Naive B cell (primary cell): ENCODE measurements at places on chromosomes 3 and 15.

DNA sequence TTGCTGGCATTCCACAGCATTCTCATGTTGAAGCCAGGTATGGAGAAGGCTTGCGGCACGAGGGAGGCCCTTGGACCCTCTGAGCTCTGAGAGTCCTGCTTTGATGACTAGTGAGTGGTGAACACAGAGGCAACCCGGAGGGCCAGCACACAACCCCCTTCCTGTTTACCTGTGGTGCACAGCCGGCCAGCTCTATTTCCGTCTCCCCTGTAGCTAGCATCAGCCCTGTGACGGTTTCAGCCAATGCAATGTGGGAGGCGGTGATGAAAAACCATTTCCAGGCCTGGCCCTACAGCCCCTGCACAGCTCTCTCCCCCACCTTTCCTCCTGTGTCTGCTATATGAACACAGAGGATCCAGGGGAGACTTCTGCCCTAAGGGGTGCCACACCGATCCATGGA is 76.8 kb upstream of the KLHL25 start:
- no peak for DNase-seq

GRCh38 chr3:108327168-108327567 is 30.8 kb downstream of the HHLA2 start:
- no peak for DNase-seq

DNA sequence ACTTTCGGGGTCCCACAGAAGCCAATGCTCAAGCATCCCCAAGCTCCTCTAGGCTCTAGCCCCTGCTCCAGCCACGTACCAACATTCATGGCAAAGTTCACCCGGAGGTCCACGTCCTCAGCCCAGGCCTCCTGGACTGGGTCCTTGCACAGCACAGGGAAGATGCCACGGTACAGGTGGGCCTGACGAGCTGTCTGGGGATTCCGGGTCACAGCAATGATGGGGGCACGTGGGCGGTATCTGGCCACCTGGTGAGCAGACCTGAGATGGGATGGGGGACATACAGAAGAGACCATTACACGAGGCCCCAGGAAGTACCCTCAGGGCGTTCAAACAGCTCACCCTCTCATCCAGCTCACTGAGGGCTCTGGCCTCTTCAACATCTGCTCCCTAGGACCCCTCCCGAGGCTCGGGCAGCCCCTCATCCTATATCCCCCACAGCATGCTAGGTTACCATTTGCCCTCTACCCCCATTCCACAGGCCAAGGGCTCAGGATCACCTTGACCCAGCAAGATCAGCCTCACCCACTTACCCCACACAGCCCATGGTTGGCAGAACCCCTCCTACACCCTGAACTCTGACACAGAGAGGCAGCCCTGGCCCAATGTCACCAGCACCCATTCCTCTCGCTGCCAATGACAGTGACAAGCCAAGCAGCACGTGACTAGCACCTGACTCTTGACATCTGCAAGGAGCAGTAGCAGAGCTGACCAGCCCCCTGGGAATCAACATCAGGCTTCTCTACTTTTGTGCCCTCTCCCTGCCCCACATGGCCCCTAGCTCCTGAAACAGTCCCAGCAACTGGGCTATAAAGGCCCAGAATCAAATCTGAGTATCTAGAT is 3.0 kb upstream of the GRAMD2A start:
- DNase-seq = no peak

- no peak for DNase-seq
These were observed 240.0 kb upstream of the SEMA6D start for GRCh38 chr15:47477341-47477740.

- DNase-seq = no peak
These were observed 366.3 kb upstream of the LRRC3B start for GRCh38 chr3:26256224-26256623.

GRCh38 chr3:193857996-193858395 is 265.0 kb downstream of the OPA1 start:
- DNase-seq = no peak

- DNase-seq = no peak
These were observed 104.3 kb downstream of the CD47 start for GRCh38 chr3:107986505-107986904.

DNA sequence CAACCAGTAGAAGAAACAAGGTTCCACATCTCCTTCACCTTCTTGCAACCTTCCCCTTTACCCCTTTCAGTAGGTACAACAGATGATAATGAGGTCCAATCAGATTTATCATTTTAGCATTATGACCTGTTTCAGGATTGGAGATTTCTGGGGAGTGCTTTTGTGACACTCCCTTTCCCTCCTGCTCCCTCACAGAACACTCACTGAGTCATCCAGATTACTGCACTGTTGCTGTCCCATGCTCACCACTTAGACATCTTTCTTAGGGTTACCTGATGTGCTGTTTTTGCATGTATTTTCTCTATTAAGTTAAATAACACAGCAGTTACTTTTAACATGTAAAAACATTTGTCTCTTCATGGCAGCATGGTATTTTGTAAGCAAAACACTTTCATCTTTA is 118.5 kb downstream of the MFSD1 start:
- DNase-seq = no peak

DNA sequence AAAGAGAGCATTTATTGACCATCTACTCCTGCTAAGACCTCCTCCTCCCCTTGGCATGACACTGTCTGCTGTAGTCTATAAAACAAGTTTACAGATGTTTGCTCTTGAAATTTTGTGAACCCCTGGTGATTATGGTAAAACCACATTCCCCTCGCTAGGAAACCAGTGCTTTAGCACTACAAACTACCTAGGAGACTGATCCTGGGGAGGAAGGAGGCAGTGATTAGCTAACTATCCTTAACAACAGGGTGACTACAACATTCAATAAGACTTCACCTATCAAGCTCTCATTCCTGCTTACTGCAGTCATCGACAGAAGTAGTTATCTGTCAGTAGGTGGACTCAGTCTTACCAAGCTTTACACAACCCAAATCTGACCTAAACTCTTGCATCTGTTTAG is 371.3 kb downstream of the TUSC7 start:
- DNase-seq = no peak

- peak; percentile 38 for DNase-seq
These were observed 89.2 kb downstream of the RBPMS2 start for GRCh38 chr15:64686130-64686735.

GRCh38 chr3:67294341-67294740 is 296.2 kb downstream of the KBTBD8 start:
- no peak for DNase-seq

DNA sequence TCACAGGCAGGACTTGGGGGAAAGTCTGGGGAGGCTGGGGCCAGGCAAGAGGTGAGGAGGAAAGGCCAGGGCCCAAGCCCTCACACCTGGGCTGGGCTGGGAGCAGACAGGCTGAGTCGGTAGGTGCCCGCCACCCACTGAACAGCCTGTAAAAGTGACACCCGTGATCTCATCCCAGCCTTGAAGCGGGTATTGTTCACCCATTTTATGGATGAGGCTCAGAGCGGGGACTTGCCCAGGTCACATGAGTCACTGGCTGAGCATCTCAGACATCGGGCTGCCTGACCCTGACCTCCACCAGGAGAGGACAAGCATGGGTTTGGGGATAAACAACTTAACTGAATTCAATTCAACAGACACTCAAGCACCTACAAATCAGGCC is 52.0 kb upstream of the CTSH start:
- no peak for DNase-seq

DNA sequence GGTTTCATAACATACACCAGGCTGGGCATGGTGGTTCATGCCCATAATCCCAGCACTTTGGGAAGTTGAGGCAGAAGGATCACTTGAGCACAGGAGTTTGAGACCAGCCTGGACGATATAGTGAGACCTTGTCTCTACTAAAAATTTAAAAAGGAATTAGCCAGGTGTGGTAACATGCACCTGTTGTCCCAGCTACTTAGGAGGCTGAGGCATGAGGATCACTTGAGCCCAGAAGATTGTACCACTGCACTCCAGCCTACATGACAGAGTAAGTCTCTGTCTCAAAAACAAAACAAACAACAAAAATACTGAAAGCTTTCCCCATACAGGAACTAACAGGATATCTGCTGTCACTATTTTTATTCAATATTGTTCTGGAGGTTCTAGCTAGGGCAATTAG is 20.9 kb downstream of the GREM1 start:
- no peak for DNase-seq

GRCh38 chr15:71329497-71330260 is 214.4 kb downstream of the THSD4 start:
- no peak for DNase-seq

DNA sequence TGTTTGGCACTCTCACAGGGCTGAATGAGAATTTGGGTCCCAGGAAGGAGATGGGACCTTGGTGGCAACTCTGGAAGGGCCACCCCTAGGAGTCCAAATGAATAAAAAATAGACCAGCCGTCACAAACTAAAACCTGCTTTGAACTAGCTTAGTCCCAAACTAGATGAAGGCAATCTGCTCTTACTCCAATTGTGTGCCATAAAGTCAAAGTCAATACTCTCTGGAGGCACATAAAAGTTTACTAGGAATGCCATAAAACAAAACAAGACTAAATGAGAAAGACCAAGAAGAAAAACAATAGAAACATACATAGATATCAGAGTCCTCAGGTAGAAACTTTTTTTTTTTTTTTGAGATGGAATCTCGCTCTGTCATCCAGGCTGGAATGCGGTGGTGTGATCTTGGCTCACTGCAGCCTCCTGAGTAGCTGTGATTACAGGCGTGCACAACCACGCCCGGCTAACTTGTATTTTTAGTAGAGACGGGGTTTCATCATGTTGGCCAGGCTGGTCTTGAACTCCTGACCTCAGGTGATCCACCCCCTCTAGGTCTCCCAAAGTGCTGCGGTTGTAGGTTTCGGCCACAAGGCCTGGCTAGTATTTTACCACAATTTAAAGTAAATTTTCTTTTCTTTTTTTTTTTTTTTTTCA is 8.1 kb downstream of the GOLGA6L2 start:
- DNase-seq = no peak

DNA sequence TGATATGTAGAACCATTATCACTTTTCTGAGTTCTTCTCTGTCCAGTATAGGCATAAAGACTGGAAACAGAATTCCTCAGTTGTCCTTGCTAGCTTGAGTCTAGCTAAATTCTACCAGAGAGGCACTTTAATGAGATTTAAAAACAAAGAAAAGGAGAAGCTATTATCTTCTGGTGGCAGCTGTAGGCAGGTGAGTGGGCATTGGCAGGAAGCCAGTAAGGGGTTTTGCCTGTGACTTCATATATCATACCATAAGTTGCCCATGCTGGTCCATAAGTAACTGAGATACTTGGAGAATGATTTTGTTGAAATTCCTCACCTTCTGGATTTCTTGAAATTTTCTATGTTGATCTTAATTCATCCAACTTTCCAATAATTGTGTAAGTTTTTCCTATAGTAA is 402.3 kb upstream of the TGFBR2 start:
- DNase-seq = no peak

DNA sequence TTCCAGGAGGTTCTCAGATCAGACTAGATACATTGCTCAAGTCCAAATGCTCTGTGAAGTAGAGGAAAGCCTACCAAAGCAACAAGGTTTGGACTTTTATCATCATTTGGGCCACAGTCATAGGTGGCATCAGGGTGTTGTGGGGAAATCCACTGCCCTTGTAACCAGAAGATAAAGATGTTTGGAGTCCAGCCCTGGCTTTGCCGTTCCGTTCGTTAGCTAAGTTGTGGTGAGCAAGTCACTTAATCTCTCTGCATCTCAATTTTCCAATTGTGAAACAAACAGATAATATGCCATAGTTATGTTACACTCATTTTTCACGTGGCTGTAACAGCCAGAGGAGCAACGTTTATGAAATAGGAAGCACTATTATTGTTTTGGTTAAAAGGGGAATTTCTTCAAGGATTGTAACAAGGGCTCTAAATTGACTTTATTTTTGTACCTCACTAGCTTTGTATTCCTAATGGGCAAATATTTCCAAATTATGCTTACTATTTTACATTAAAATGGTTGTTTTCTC is 125.6 kb downstream of the CD47 start:
- DNase-seq = no peak

DNA sequence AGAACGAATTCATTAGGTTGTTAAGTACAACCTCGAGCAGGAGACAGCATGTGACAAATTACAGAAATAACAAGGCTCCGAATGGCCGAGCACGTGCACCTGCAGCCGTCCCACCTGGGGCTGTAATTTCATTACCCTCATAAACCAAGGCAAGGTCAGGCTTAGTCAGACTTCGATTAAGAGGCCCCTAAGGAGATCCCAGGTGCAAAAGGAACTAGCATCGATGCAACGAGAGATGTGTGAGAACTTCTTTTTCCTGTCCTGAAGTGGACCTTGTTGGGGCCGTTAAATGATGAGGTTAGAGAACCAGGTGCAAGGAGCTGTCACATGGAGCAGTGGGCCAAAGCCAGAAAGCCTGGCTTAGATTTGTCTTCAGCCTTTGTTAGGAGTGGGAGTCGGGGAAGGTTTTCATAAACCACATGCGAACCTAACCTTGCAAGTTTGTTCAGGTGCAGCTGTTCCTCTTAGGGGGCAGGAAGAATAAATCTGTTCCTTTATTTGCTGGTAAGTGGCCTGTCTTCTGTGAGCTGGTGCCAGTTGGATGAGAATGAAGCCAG is 559.9 kb upstream of the MCTP2 start:
- no peak for DNase-seq

GRCh38 chr15:99845009-99845408 is 111.8 kb upstream of the LYSMD4 start:
- DNase-seq = no peak

- DNase-seq = no peak
These were observed 233.5 kb upstream of the WNT5A start for GRCh38 chr3:55720614-55721013.

DNA sequence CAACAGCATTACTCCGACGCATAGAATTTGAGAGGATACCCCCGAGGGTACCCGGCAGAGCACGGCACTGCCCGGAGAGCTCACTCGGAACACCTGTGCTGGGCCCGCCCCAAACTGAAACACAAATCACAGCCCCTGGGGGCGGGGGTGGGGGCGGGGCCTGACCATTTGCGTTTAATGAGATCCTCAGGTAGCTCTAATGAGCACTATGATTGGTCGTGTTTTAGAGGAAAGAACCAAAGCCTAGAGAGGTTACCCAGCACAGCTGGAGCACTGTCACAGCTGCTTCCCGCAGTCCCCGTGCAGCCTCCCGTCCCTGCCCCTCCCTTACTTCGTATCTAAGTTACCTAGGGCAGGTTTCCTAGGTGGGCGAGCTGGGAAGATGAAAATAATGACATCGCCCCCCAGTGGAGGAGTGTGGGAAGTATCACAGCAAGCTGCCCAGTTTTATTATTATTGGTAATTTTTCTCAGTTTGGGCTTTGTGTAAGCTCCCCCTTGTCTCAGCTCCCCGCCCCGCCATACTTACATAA is 187.1 kb downstream of the PDE8A start:
- peak; percentile 14 for DNase-seq
